ENCODE measurements at places on chromosomes 16 and 17.
A peak's percentile ranks its signal among the peaks of the same experiment; 100 is the strongest.

- DNase-seq = no peak
Observed at GRCh38 chr16:83992624-83993023, 24.6 kb downstream of the NECAB2 start.

DNA sequence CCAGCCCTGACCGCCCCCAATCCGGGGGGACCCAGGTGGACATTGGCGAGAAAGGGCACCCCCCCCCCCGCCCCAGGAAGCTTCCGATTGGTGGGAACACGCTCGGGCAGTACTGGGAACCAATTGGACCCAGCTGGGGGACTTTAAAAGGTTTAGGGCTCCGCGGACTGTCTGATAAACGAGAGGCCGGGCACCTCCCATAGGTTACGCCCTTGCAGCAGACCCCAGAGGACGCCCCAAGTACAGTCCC is 245 bp downstream of the TMEM256 start:
- no peak for DNase-seq

- DNase-seq = no peak
Observed at GRCh38 chr17:45370949-45371413, 54.2 kb upstream of the MAP3K14 start.

GRCh38 chr16:46937536-46937935 is 35.9 kb downstream of the DNAJA2 start:
- no peak for DNase-seq

DNA sequence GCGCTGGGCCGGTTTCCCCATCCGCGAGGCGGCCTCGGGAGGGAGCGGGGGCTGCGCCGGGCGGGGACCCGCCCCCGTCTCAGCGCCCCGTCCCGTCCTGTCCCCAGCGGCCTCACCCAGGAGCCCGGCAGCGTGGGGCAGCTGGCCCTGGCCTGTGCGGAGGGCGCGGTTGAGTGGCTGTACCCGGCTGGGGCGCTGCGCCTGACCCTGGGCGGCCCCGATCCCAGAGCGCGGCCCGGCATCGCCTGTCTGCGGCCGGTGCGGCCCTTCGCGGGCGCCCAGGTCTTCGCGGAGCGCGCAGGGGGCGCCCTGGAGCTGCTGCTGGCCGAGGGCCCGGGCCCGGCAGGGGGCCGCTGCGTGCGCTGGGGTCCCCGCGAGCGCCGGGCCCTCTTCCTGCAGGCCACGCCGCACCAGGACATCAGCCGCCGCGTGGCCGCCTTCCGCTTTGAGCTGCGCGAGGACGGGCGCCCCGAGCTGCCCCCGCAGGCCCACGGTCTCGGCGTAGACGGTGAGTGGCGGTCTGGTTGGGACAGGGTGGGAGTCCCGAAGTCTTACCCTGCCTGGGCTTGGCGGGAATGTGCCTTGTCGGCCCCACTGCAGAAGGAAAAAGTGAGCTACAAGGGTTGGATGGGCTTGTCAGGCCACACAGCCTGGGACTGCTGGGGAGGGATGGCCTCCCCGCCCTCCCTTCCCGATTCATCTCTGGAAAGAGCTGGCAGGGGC is 720 bp downstream of the METRN start:
- peak; percentile 35 for DNase-seq

GRCh38 chr17:58336456-58337209 is 8.0 kb upstream of the TSPOAP1 start:
- DNase-seq = peak; percentile 43

DNA sequence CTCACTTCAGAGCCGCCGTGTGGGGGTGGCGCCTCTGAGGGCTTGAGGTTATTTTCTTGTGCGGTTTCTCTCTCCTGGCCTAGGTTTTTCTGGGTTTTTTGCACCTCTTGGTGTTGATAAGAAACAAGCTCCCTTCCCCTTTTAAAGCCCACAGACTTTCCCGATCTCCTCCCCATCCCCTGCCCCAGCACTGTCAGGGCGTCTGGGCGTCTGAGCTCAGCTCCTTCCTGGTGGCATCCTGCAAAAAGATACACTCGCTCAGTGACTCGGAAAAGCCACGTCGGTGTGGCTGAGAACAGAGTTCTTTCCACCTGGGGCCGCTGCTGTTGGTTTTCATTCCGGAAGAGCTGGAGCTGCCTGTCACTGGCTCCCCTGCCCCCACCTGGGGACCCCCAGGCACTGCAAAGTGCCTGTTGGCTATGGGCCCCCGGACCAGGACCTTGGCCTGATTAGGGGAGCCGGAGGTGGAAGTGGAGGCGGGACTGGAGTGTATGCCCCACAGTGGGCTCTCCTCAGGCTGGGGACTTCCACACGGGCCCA is 14.5 kb downstream of the BAIAP2 start:
- DNase-seq = no peak

- peak; percentile 9 for DNase-seq
Observed at GRCh38 chr16:89864527-89864820, 8.9 kb upstream of the TCF25 start.

DNA sequence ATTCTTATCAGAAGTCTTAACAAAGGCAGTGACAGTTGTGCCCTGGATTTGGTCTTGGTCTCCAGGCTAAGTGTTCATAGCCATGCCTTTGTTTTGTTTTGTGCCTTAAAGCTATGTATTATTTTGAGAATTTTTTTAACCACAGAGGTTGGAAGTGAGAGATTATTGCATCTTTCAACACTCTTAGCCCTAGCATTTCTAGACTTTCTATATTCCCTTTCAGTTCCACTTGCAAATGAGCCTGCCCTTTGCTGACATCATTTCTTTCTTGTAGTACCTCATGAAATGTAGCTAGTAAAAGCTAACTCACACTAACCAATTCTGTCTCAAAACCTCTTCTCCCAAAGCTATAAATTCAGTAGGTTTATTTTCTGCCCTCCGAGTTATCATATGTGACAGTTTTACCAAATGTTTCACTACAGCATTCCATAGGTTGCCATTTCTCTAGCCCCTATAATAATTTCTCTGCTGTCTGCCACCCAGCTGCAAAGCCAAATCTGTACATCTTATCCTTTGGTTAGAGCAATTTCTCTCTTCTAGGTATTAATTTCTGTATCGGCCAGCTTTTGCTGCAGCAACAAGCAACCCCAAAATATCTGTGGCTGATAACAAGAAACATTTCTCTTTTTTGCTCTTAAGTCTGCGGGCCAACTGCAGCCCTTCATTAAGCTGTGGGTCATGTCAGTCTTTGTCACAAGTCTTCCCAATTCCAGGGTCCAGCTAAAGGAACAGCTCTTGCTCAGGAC is 14.2 kb upstream of the CCL1 start:
- DNase-seq = no peak

- DNase-seq = no peak
Observed at GRCh38 chr16:4420505-4421105, 4.2 kb upstream of the CORO7 start.

Data from CD4-positive, alpha-beta T cell treated with Interleukin-17A for 4 hours (primary cell).